ENCODE measurements at places on chromosomes 16 and 17. TPM values are rescaled to one million over a fixed set of nuclear protein-coding genes. Genes with fewer than 3 reads are reported as not detected.

Gene WDR90
- 24.6 TPM for total RNA-seq

Gene PRR35
- total RNA-seq: 0.24 TPM

Gene SEPTIN1
- total RNA-seq: 2.2 TPM

Gene TOX3
- 0.29 TPM for total RNA-seq

Gene SLC13A2
- 0.10 TPM for total RNA-seq

Gene KRTAP4-6
- not detected for total RNA-seq

Gene ZNF764
- total RNA-seq: 4.7 TPM

Gene DNAAF8
- total RNA-seq: 1.4 TPM

Gene TBC1D24
- 6.7 TPM for total RNA-seq

Gene RASL10B
- total RNA-seq: 0.13 TPM

Gene GFOD2
- 18.9 TPM for total RNA-seq

Gene KRTAP9-4
- total RNA-seq: not detected

Gene IRX5
- total RNA-seq: 1.9 TPM
